ENCODE measurements at places on chromosomes 3 and 15. TPM values are rescaled to one million over a fixed set of nuclear protein-coding genes. Genes with fewer than 3 reads are reported as not detected.

The WWTR1 gene
- total RNA-seq, result 65.9 TPM

The MYL3 gene
- 2.6 TPM for total RNA-seq

The TIGIT gene
- total RNA-seq, result 0.42 TPM

The PIGBOS1 gene
- 10.1 TPM for total RNA-seq

Data from mesenteric fat pad (tissue), 1 donor.